Smooth muscle cell of the brain vasculature (primary cell): ENCODE measurements at places on chromosomes 4 and X.

GRCh38 chrX:124717537-124717936 lies 371.2 kb downstream of the SH2D1A start:
- no peak for DNase-seq

DNA sequence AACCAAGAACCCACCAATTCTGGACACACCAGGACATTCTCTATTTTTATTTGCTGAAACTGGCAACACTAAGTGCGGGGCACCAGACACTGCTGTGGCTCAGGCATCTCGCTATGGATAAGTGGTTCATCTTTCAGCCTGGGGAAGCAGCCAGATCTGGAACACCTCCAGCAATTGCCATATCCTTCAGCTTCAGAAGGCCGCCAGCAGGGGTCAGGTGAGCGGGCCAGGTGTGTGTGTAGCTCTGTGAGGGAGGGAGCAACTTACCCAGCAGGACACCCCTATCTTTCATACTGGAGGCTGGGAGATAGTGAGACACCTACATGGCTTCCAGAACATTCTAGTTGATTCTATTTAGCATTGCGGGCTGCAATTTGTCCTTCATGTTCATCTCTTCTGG lies 57.0 kb upstream of the GBA3 start:
- no peak for DNase-seq

DNA sequence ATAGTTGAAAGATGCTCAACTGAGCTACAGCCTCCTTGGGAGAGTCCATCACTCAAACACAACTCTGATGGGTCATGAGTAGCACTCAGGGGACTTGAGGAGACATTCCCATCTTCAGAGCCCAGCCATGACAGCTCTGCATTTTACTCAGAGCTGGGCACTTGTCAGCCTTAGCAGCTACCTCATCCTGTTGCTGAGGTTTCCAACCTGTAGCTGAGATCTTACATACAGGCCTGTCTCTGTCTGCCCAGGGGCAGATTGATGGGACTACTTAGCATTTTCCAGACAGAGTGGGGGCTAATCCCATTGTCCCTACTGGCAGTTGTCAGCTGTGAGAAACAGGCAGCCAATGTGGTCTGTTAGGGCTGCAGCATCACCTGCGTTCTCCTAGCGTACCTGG lies 3.5 kb downstream of the FHDC1 start:
- no peak for DNase-seq

DNA sequence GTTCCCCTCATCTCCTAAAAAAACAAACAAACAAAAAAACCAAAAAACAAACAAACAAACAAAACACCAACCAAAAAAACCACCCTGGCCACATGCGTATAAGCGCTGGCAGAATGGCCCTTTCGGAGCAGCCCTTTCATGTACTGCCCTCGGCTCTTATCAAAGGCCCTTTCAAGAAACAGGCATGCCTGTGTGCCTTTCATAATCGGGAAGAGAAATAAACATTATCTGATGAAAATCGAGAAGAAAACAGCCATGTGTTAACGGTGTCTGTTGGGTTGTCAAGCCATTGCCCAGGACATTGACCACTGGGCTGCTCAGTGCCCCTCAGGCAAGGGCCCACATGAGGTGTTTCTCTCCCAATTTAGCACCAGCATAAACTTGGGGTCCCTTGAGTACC lies 68.3 kb downstream of the PJA1 start:
- DNase-seq, result no peak

DNA sequence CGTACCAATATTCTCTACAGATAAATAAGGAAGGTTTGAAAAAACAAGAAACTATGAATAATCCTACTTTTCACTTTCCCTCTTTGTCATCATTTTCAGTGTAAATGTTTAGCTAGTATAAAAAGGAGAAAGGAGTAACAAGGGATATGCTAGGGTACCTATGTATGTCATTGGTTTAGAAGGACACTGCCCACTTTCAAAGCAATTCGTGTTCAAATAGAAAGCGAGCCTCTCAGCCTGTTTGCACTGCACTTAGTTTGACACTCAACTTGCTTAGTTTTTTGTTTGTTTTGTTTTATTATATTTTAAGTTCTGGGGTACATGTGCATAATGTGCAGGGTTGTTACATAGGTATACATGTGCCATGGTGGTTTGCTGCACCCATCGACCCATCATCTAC lies 21.6 kb upstream of the RXFP1 start:
- DNase-seq, result no peak
